ENCODE measurements at places on chromosomes 2 and 18.

GRCh38 chr2:7471185-7471584, 554.0 kb downstream of the RNF144A start:
- DNase-seq = no peak

GRCh38 chr18:11981192-11981542, at the start of gene IMPA2:
Gene IMPA2 (plus strand): TSS chr18:11981507. CDS start chr18:11981670, 163 bp downstream.
- no peak for DNase-seq

GRCh38 chr18:49519101-49519971, 32.3 kb upstream of the C18orf32 start:
- no peak for DNase-seq

DNA sequence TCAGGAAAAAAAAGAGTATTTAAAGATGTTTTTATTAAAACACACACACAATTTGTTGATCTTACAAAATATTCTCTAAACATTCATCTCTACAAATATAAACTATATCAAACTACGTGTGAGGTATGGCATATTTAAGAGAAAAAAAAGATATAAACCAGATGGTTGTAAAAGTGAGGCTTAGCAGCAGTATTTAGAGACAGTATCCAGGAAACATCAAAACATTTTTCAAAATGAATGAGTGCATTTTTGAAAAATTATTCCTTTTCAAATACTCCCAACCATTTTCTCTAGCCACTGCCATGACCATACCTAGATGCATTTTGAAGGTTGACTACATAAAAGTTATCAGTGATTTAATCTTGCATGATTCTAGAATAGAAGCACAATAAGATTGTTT, 38.2 kb upstream of the RAB27B start:
- DNase-seq = no peak

- DNase-seq = no peak
Observed at GRCh38 chr2:86788881-86789686, 1.6 kb downstream of the CD8A start.

GRCh38 chr2:229150317-229150716, 120.8 kb downstream of the PID1 start:
- DNase-seq = no peak

GRCh38 chr2:158741625-158742024, 53.5 kb upstream of the DAPL1 start:
- DNase-seq = no peak

DNA sequence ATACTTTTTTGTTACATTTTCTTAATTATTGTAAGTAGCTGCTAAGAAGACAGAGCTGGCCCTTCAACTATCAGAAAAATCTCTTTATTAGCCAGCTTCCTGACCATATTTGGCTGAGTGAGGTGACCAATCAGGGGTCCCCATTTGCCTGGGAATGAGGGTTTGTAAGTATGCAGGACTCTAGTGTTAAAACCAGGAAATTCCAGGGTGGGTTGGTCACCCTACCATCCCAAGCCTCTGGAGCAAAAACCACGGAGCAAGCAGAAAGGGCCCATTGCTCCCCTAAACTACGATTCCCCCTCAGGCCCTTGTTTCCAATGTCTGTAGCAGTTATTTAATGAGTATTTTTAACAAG, 165.6 kb upstream of the NCKAP5 start:
- DNase-seq = no peak

- no peak for DNase-seq
Observed at GRCh38 chr18:50518787-50519546, 40.9 kb upstream of the MAPK4 start.

DNA sequence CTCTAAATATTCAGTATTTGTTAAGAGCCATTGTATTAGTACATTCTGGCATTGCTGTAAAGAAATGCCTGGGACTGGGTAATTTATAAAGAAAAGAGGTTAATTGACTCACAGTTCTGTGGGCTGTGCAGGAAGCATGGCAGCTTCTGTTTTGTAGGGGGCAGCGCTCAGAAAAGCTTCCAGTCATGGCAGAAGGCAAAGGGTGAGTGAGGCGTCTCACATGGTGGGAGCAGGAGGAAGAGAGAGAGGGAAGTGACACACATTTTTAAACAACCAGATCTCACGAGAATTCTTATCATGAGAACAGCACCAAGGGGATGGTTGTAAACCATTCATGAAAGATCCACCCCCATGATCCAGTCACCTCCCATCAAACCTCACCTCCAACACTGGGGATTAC, 13.8 kb upstream of the CCDC102B start:
- no peak for DNase-seq

GRCh38 chr2:98445683-98446581, 1.3 kb downstream of the INPP4A start:
- no peak for DNase-seq

- DNase-seq = no peak
Observed at GRCh38 chr2:34853646-34854045, 1254.5 kb upstream of the FAM98A start.

- no peak for DNase-seq
Observed at GRCh38 chr2:160612266-160612856, 118.8 kb upstream of the RBMS1 start.

GRCh38 chr2:240688553-240688919, 3.1 kb upstream of the AQP12A start:
- DNase-seq = no peak

- peak; percentile 61 for DNase-seq
Observed at GRCh38 chr2:96241900-96242611, 23.7 kb downstream of the TMEM127 start.

DNA sequence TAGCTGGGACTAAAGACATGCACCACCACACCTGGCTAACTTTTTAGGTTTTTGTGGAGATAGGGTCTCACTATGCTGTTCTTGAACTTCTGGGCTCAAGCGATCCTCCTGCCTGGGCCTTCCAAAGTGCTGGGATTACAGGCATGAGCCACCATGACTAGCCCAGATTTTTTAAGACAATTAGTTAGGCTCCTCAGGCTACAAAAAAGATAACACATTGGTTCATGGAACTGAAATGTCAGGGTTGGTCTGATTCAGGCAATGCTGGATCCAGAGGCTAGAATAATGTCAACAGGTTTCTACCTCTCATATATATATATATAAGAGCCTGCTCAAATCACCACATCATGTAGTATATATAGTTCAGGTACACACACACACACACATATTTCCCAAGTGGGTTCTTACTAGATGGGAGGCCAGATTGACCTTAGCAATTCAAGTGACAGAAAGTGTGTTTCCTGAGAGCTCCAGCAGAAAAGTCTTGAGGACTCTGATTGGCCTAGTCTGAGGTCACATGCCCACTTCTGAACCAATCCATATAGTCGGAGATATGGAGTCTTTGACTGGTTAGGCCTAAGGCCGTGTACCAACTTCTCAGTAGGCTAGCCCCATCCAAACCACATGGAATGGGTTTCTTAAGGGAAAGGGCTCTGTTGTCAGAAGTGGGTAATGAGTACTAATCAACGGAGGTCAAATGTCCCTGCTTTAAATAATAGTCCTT, 72.6 kb upstream of the LAPTM4A start:
- DNase-seq = no peak

DNA sequence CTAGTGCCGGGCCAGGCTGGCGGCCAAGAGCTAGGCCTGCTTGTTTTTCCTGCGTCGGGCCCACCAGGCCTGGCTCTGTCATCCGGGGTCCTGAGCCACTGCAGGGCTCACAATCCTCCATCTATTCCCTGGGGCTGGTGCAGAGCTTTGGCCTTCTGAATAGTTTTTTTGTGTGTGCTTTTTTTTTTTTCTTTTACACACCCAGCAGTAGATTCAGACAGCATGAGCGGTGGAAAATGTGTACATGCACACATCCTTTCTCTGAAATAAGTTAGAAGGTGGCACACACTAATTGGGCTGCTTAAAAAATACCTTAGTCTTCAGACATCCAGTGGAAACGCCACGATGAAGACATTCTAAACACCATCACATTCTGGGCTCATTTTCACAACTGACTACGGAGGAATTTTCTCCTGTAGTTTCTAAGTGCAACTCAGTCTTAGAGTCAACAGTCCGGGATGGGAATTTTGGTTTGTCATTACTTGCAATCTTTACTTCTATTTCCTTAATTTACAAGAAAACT, 6.1 kb downstream of the ZFP36L2 start:
- DNase-seq = no peak

Measured in lower lobe of right lung (tissue), 2 donors.